CD4-positive, alpha-beta T cell treated with Interleukin-10 for 1 hour (primary cell): ENCODE measurements at places on chromosomes 11 and 22.

GRCh38 chr11:331358-332060, 10.8 kb upstream of the IFITM3 start:
- no peak for DNase-seq

DNA sequence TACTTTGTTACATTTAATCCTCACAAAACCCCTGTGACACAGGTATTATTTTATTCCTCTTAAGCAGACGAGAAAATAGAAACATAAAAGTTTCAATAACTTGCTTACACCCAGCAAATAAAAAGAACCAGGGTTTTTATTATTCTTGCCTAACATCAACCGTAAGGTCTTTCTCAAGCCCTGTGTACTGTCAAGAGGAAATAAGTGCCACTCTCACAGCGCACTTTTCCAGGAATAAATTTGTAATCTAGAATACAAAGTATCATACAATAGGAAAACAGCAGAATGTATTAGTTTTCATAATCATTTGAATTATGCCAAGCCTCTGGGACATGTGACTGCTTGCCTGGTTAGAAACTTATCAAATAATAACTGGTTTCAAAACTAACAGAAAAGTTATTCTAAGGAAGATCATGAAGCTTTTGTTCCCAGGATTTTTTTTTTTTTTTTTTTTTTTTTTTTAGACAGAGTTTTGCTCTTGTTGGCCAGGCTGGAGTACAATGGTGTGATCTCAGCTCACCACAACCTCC, 7.4 kb downstream of the CCDC34 start:
- no peak for DNase-seq

DNA sequence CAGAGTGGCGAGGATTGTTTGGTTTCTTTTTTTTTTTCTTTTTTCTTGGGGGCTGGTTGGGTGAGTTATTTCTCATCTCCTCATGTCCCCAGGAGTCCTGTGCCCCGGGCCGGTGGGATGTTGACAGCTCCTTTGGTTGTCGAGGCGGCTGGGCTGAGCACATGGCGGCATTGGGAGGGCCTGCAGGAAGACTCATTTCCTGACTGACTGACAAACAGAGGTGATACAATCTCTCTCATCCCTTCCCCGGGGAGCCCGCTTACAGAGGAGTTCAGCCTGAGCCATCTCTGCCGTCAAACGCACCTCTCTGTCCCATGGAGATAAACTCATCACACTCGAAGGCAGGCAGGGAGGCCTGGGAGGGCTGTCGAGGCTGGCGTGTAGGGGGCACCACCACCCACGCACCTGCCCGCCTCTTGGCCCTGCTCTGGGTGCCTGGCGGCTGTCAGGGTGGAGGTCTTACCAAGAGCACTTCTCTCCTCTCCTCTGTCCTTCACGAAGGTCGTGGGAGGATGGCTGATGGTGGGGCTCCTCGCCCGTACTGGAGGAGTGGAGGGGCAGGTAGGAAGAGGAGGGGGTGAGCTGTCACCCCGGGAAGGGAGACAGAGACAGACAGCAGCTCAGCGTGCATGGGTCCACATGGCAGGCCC, 60.0 kb upstream of the NECTIN1 start:
- no peak for DNase-seq

- no peak for DNase-seq
These were observed 20.9 kb downstream of the ACAT1 start for GRCh38 chr11:108142304-108142703.

DNA sequence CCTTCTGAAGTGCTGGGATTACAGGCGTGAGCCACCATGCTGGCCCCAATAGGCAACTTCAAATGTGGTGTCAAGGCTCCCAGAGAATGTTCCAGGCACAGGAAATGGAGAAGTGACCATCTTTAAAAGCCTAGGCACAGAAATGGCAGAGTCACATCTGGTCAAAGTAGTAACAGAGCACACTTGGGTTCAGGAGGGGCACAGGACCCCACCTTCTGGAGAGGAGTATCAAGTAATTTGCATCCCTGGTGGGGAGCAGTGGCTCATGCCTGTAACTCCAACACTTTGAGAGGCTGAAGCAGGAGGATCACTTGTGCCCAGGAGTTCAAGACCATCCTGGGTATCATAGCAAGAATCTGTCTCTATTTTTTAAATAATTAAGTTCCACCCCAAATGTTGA, 29.2 kb downstream of the SERHL2 start:
- no peak for DNase-seq

DNA sequence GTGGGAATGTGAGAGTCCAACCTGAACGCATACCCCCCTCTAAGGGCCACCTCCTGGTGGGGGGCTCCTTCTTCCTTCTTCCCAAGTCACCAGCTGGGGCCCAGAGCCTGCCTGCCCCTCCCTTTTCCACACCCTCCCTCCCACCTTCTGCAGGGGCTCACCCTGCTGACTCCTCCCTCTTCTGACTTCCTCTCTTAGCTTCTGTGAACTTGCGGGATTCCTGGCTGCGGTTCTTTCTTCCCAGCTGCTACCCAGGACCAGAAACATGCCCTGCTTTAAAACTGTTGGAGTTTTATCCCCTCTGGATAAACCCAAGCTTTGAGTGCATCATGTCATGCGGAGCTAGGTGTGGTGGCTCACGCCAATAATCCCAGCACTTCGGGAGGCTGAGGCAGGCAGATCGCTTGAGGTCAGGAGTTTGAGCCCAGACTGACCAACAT, 10.2 kb downstream of the LRRC74B start:
- DNase-seq = no peak

DNA sequence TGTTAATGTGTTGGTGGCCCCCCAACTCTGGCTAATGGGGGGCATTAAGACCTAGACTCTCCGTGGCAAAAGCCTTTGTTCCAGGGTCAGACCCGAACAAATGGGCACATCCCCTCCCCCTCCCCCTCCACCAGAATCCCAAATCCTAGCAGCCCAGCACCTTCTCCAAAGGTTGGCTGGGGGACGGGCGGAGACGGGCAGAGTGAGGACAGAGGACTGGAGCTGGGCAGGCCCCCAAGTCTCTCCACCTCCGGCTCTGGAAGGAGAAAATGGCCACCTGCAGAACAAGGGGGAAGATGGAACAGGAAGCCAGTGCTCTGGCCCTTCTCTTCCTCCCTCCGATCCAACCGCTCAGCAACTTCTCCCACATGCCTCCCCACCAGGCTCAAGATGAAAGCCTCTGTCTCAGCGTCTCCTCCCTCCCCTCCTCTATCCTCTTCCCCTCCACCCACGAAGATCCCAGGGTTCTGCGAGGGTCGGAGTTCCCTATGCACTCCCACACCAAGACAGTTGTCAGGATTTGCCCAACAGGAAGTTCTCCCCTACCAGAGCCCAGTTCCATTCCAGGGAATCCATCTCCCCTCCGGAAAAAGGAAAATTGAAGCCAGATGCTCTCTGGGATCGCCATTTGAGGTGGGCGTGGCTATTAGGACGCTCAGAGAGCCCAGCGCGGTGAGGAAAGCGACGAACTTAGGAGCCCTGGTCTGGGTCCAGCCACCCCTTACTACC, 20.1 kb downstream of the ADA2 start:
- DNase-seq = no peak

DNA sequence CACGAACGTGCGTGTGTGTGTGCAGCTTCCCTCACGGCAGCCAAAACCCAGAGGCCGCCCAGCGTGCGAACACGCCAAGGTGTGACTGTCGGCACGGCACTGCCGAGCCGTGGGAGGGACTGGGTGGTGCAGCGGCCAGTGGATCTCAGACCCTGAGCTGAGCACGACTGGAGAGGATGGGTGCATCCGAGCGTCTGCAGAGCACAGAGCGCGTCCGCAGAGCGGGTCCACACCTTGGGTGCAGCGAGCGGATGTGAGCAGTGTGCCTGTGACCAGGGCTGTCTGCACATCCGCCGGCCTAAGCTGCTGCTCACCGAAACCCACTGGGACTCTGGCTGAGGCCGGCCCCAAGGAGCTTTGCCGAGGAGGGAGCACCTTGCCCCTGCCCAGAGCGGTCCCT, 22.7 kb downstream of the PTDSS2 start:
- DNase-seq = no peak

GRCh38 chr11:61718621-61719302, 33.7 kb upstream of the MYRF start:
- no peak for DNase-seq

DNA sequence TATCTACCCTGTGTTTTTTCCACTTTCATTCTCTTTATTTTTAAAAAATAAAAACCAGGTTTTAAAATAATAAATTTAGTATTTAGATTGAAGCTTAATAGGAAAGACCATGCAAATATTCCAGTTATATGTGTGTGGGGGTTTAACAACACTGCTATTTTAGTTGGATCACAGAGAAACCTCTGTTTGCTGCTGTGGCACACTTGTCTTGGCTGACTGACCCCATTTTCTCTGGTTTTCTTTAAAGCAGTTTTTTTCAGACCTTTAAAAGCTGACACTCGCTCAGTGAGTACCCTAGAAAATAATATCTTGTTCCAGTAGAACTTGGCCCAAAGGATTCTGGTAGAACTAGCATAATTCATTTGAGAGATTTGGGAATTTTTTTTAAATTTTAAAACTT, 31.6 kb downstream of the ACER3 start:
- DNase-seq = no peak

- peak; percentile 23 for DNase-seq
These were observed 16.8 kb upstream of the IGLL5 start for GRCh38 chr22:22870577-22871404.

- no peak for DNase-seq
These were observed 13.1 kb downstream of the FXYD6 start for GRCh38 chr11:117863383-117863782.

DNA sequence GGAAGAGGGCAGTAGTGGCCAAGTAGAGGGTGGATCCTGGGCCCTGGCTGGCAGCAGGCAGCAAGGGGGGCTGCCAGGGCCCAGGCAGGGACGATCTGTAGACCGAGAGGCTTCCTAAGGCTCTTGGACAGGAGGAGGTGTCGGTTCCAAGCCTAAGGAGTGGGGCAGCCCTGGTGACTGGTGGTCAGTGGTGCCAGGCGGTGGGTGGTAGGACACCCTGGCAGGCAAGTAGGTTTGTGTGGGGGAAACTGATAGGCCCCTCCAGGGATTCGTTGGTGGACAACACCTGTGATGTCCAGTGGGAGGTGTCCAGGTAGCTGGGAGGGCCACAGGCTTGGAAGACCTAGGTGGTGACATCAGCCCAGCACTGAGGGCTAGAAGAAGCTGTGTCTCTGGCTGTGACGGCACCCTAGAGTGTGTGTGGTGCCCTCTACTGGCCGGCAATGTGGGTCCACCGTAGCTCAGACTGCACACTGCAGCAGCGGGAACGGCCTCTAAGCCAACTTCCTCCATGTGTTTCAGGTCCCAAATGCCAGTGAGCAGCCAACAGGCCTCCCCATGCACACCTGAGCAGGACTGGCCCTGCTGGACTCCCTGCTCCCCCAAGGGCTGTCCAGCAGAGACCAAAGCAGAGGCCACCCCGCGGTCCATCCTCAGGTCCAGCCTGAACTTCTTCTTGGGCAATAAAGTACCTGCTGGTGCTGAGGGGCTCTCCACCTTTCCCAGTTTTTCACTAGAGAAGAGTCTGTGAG, 9.4 kb upstream of the SAMM50 start:
- DNase-seq = peak; percentile 62

DNA sequence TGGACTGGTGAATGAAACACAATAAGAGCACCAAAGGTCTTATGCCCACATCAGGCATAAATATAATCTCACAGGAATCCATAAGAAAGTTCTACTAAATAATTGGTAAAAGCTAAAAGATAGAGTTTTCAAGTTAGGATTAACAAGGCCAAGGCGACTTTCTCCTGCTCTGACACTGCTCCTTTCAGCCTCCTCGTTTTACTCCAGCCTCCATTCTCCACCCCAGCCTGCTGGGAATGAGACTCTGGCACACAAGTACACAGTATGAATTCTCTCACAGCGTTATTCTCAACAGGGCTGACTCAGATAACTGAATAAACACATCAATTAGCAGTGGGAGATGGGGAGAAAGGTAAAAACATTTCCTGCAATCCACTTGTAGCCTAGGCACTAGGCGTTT, 94.9 kb downstream of the APOL5 start:
- no peak for DNase-seq

DNA sequence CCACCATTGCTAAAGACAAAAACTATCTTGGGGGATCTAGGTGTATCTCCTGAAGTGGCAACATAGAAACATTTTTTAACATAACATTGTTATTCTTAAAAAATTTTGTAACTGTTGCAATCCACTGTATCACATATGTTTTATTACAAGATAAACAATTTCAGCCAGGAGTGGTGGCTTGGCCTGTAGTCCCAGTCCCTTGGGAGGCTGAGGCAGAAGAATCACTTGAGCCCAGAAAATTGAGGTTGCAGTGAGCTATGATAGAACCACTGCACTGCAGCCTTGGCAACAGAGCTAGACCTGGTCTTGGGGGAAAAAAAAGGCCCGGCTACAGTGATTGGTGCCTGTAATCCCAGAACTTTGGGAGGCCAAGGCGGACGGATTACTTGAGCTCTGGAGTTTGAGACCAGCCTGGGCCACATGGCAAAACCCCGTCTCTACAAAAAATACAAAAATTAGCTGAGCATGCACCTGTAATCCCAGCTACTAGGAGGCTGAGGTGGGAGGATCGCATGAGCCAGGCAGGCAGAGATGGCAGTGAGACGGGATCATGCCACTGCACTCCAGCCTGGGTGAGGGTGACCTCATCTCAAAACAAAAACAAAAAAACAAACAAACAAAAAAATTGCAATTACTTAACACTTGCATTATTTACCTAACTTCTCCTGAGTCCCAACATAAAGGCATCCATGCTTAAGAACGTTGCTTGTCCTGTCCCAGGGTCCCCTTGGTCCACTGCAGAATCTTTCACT, 1.5 kb upstream of the DEPDC5 start:
- no peak for DNase-seq

- no peak for DNase-seq
These were observed 11.0 kb upstream of the MOB2 start for GRCh38 chr11:1497600-1497999.
